ENCODE measurements at places on chromosomes 6 and 20.

DNA sequence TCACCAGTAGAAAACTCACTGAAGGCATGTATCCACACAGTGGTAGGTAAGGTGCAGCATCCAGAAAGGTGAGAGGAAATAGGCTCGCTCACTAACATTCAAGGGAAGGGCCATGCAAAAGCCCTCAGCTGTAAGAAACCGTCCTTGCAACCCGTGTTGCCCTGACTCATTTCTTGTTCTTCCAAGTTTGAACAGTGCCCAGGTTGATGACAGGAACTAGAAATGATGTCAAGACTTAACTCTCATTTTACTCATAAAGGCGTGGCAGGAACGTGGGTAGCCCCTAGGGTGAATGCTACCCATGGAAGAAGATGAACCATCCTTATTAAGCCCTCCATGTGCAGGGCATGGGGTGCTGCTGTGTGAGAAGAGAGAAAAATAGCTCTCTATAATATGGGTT is 187.6 kb downstream of the CD83 start:
- DNase-seq, result no peak

DNA sequence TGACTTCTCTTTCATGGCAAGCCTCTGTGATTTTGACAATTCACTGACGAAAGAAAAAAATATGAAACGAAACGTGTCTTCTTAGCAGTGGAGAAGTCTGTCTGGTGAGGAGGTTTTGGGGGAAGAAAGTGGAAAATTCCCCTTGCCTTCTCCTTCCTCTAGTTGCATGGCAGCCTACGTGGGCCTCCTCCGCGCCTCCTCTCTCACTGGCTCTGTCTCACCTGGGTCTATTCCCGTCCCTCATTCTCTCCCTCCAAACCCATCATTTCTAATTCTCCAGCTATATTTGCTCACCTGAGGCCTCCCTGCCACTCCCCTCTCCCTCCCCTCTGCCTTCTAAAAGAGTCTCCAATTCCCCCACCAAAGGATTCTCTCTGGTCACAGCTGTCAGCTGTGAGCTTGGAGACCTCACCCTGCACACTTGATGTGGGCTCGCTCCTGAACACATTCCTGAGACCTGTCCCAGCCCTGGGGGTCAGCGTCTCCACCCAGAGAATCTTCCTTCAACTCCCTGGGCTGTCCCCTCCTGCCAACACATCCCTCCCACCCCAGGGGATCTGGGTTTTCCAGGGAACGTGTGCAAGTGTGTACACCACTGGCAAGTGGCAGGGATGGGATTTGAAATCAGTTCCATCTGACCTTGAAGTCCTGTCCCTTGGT is 159.6 kb upstream of the PMEPA1 start:
- DNase-seq, result no peak

DNA sequence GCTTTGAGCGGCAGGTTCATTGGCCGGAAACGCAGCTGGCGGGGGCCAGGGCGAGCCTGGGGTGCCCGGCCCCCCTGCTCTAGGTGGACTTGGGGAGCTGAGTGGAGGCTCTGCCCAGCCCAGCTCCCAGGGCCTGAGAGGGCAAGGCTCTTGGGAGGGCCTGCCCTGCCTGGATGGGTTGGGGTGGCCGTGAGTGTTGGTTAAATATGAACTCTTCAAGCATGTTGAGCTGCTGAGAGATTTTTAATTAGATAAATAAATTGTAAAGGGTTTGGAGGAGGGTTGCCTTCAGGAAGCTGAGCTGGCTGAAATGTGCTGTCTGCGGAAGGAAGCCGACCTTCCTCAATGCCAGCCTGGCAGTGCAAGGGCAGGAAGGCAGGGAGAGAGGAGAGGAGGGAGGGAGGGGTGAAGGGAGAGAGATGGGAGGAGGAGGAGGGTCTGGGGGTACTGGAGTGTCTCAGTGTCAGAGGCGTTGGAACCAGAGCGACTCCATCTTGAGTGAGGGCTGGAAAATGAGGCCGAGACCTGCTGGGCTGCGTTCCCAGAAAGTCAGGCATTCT is 39.4 kb upstream of the PMEPA1 start:
- no peak for DNase-seq

GRCh38 chr6:167426084-167426483 is 101.2 kb downstream of the TTLL2 start:
- DNase-seq, result no peak

DNA sequence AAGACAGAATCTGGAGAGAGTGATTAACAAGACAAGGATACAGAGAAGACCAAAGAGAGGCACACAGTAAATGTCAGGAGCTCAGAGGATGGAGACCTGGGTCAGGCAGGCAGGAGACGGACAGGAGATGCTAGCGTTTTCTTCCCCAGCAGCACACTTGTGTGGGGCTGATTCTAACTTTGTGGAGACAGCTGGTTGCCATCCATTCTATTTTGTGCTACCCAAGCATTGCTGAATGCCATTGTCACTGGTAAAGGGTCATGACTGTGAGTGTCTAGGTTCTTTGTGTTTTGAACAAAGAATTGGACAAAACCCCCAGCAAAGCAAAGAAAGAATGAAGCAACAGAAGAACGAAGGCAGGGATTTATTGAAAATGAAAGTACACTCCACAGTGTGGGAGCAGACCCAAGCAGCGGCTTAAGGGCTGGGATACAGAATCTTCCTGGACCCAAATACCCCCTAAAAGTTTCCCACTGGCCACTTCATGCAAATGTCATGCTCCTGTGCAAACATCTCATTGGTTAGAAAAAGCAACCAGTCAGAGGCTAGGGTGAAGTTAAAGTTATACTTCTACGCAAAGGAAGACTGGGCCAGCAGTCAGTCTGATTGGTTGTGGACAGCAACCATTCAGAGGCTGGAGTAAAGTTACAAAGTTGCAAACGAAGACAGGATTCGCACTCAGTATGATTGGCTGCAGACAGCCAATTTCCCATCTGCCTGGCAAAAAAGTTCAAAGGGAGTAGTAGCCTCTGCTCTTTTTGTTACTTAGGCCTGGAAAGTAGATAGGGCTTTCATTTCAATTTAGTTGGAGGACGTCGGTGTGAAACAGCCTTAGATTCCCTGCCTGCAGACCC is 17.5 kb downstream of the PTK7 start:
- DNase-seq, result no peak

DNA sequence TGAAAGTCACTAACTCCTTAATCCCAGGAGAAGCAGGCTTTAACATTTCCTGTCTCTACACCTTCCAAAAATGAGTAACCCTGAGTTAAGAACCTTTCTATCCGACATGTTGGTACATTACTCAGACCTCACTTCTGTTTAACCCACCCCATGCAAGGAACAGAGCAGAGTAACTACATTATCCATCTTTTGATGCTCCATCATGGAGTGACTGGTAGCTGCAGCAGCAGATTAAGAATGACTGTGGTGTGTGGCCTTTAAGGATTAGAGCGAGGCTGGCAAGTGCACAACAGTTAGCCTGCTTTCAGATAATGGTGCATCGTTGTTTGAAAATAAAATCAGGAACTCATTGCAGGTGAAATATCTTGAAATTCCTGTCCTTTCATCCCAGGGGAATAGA is 2.0 kb downstream of the TRAF3IP2 start:
- DNase-seq, result peak; percentile 82

DNA sequence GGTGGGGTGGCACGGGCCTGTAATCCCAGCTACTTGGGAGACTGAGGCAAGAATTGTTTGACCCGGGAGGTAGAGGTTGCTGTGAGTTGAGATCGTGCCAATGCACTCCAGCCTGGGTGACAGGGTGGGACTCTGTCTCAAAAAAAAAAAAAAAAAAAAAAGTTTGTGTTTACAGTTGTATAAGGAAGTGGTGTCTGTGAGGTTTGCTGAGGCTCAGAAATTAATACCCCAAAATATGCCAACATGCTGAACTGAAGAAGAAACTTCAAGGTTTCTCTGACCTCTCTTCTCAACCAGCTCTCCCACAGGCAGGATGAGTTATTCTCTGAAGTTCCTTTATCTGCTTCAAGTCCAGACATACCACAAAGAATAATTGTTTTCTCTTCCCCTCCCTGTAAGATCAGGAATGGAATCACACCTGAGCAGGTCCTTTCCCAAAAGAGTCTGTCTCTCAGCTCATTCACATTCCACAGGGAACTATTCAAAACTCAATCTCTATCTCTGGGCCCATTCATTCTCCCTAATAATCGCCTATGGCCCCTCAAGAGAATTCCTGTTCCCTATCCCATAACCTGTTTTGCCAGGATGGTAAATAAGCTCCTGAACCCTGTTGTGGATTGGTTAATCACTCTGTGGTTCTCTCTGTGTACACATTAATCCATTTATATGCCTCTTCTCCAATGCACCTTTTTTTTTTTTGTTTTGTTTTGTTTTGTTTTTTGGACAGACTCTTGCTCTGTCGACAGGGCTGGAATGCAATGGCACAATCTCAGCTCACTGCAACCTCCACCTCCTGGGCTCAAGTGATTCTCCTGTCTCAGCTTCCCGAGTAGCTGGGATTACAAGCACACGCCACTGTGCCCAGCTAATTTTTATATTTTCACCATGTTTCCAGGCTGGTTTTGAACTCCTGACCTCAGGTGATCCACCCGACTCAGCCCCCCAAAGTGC is 17.4 kb upstream of the KIFC1 start:
- DNase-seq, result no peak

- no peak for DNase-seq
Observed at GRCh38 chr6:13299918-13300317, 28.4 kb downstream of the TBC1D7 start.

- DNase-seq, result no peak
Observed at GRCh38 chr6:31676322-31676903, 4.5 kb downstream of the LY6G5C start.

DNA sequence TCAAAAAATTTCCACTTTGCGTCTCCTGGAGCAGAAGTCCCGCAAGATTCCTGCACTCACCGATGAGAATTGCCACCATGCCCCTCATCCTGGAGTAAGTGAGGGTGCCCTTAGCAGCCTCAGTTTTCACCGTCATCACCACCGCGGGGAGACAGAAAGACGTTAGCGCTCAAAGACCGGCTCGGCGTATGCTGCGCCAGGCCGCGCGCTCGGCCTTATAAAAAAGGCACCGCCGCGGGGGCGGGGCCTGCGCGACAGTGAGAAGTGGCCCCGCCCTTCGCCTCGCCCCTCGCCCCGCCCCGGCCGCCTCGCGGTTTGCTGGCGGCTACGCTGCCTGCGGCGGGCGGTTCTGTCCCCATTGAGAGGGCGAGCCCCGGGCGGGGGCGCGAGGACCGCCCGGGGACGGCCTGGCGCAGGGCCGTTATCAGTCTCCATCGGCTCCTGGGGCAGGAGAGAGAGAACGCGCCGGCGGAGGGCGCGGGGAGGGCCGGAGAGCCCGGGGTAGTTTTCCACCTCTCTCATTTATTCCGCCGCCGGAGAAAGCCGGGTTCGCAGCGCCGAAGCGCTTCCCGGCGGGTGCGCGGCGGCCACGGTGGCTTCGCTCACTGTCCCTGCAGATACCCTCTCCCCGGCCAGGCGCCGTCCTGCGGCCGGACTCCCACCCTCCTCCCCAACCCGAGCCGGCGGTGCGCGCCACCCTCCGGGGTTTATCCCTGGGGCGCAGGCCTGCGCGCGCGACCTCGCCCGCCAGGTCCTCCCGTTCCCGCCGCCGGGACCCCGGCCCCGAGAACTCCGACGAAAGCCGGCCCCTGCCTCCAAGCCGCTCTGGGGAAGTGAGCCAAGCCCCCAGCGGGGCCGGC is 122.5 kb upstream of the SLC2A12 start:
- DNase-seq, result peak; percentile 98

GRCh38 chr6:1110164-1110563 is 201.7 kb upstream of the FOXQ1 start:
- no peak for DNase-seq

DNA sequence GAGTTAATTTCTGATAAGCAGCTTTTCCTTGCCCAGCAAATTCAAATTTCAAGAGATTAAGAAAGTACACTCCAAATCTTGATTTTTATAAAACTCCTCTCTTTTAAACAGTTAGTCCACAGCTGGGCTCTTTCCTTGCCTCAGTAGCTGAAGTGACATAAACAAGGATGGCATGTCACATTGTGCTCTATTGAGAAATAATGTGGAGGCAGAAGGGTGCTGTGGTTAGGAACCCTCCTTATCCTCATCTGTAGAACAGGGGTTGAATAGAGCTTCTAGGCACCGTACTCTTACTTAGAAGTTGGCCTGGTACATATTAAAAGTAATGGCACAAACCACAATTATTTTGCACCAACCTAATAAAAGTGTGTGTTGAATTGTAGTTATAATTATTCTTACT is 70.3 kb downstream of the RSPO3 start:
- DNase-seq, result no peak

GRCh38 chr20:25247000-25247517 is 826 bp upstream of the PYGB start:
- DNase-seq, result peak; percentile 37

GRCh38 chr20:478010-478948 is 15.9 kb upstream of the TBC1D20 start:
- DNase-seq, result peak; percentile 18

GRCh38 chr20:41080866-41081265 is 52.2 kb downstream of the TOP1 start:
- no peak for DNase-seq

- no peak for DNase-seq
Observed at GRCh38 chr6:101402622-101403031, 9.1 kb downstream of the GRIK2 start.

DNA sequence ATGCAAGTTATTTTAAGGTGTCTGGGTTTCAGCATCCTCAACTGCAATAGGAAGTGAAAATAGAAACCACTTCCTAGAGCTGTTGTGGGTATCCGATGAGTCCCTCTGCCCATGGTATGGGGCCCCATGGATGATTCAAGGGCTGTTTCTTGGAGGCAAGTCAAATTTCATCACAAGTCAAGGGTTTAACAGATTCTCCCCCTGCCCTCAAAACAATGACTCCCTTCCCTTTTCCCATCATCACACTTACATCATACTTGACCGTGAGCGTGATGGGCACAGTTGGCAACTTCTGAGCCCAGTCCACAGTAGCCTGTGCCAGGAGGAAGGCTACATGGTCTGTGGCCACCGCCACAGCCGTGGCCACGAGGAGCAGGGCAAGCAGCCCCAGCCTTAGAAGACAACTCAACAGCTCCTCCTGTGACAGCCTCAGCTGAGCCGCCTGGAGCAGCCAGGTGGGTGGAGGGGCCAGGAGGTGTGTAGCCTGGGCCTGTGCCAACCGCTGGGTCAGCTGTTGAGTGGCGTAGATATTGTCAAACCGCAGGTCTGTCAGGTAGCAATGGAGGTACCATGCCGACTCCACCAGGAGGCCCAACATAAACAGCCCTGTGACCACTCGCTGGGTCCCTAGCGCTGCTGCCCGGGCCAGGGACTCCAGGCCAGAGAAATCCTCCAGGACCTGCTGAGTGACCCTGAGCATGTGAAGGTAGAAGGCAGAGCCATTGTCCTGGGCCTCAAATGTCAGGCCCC is 5.2 kb downstream of the OCSTAMP start:
- no peak for DNase-seq

- no peak for DNase-seq
Observed at GRCh38 chr6:41607736-41608135, 30.5 kb upstream of the MDFI start.
